ELF-1 (cell line): ENCODE measurements at places on chromosomes 6 and 20.

- DNase-seq, result no peak
These were observed 143.7 kb downstream of the TENT5A start for GRCh38 chr6:81608776-81609175.

DNA sequence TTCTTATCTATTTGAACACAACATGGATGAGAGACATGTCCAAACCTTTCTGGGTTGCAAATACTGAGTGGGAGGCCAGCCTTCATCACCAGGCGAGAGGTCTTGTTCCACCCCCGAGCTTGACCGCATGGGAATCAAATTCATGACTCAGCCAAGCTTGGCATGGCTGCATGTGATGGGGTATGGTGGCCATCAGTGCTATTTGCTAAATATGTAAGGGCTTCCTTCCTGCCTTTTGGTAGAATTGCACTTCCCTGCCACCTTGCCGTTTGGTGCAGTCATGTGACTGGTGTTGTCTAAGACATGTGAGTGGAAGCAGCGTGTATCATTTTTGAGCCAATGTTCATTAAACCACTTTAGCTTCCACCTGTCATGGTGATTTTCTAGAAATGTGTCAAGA is 508.9 kb upstream of the SULF2 start:
- no peak for DNase-seq

DNA sequence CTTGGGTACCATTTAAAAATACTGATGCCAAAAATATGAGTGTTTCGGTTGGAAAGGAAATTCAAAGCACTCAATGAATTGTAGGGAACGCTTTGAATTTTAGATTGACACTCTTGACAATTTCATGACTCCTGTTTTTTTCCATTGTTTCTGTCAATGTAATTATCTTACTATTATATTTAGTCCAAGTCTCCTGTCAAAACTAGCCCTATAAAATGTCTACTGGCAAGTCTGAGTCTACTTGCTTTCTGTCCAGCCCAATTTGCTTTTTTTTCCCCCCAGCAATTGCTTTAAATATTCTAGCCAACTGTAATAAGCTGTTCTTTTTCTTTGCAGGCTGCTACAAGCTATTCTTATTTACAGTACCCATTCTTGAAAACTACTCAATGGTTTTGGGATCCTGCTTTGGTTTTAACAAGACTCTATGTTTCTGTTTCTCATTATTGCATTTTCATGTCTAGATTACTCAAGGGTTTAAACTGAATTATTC is 1103.9 kb upstream of the GJE1 start:
- no peak for DNase-seq

GRCh38 chr6:141877275-141877983 is 255.3 kb upstream of the GJE1 start:
- DNase-seq, result no peak

- no peak for DNase-seq
These were observed 46.1 kb upstream of the ZNF831 start for GRCh38 chr20:59117526-59117925.

DNA sequence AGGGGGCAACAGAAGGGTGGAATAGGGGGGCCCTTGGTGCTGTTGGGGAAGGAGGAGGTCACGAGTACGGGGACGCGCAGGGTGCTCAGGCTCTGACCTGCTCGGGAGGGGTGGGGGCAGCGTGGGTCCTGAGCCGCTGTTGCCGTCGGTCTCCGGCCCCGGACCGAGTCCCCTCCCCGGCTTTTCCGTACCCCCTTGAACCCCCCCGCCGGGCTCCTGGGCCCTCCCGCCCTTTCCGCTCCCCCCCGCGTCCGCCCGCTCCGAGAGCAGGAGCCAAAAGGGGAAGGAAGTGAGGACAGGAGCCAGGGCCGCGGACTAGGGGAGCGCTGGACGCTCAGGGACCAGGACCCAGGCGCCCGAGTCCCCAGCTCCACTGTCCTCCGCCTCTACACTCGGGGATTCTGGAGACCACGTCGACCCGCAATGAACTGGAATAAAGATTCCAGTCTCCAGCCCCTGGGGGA is at the start of gene RGL2:
Gene RGL2, minus strand, starts transcription at position 170 of the 464 bp plus-strand sequence. CDS start 332 bp downstream, outside the sequence.
- DNase-seq, result no peak

- DNase-seq, result peak; percentile 62
These were observed 69.3 kb downstream of the CLIC5 start for GRCh38 chr6:45946352-45946751.
